NCI-H510A (cell line): ENCODE measurements at places on chromosomes 7 and 10.

DNA sequence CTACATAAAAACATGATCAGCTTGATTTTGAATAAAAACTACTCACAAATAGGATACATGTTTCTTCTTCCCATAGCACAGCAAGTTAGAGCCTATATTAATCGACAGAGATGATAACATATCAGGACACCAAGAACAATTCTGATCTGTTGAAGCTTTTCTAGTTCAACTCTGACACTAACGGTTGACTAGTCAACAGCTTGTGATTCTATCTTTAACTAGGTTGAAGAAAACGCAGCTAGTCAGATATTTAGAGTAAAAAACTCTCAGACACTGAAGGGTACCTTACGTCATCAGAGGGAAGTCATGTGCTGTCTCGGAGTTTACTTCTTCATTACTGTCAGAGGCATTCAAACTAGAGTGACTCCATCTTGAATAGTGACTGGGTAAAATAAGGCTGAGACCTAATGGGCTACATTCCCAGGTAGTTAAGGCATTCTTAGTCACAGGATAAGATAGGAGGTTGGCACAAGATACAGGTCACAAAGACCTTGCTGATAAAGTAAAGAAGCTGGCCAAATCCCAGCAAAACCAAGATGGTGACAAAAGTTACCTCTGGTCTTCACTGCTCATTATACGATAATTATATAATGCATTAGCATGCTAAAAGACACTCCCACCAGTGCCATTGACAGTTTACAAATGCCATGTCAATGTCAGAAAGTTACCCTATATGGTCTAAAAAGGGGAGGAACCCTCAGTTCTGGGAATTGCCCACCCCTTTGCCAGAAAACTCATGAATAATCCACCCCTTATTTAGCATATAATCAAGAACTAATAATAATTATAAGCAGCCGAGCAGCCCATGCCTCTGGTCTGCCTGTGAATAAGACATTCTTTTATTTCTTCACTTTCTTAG, 21.3 kb downstream of the CCDC71L start:
- no peak for DNase-seq

DNA sequence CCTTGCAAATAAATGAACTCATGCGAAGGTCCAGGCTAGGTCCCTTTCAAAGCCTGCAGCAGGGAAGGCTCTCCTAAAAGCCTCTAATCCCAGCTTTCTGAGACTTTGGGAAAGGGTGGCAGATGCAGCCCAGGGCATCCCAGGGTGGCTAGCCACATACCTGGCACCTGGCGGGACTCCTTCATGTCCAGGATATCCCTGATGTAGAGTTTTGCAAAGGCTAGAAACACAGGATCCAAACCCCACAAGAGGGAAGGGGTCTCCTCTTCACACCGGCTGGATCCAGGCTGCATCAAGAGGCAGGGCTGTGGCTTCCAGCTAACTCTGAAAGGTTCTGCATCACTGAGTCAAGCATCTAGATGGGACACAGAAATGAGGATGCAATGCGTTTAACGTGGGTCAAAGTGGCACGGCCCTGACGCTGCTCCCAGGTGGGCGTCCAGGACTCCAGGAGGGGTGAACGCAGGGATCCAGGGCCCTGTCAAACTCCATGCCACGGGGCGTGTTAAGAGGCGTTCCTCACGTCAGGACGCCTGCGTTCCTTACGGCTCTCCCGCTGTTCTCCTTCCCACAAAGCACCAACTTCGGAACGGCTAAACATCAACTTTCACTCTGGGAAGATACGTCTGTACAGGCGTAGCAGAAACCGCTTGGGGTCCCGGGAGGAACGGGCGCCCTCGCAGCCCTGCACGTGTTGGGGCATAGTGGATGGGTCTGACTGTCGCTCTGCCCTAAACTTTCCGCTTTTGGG, 507 bp downstream of the STN1 start:
- peak; percentile 12 for DNase-seq

GRCh38 chr7:150514748-150515222, at the start of gene GIMAP7:
Gene GIMAP7 (plus strand): TSS chr7:150514872. CDS start chr7:150519975, 5,103 bp downstream.
- no peak for DNase-seq

- DNase-seq, result no peak
These were observed 17.0 kb downstream of the CTTNBP2 start for GRCh38 chr7:117856196-117856595.

- no peak for DNase-seq
These were observed 469.3 kb upstream of the KLF6 start for GRCh38 chr10:4254101-4254994.

- no peak for DNase-seq
These were observed 786 bp downstream of the ATP5F1C start for GRCh38 chr10:7788639-7789286.

GRCh38 chr7:81165070-81165469, 246.2 kb upstream of the SEMA3C start:
- DNase-seq, result no peak

DNA sequence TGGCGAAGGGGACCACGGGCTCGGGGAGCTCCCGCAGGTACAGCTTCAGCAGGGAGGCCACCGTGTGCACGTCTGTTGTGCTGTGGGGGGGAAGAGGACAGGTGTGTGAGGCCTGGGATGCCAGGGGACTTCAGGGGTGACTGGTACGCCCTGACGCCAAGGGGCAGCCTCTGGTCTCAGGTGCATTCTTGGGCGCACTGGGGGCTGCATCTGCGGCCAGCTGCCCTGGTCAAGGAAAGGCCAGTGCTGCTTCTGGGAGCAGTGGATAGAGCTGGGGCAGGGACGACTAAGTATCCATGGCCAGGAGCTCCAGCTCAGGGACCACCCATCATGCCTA, 148.5 kb downstream of the MAPK8 start:
- no peak for DNase-seq

DNA sequence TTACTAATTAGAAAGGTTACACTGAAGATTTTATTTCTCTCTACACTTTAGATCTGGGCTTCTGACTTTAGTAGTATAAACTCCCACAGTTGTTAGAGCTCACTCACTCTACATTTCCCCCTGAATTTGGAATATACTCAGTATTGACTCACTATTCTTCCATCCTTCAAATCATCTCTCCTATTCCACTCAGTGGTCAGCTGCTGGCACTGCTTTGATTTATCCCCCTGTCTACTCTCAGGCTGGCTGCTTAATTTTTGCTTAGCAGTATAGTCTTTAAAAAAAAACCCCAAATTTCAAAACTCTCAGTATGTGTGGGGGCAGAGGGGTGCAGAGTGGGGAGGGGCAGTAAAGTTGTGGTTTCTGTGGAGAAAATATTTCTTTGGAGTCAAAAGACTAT, 68.9 kb downstream of the CDK6 start:
- DNase-seq, result no peak

- DNase-seq, result no peak
These were observed 393.8 kb downstream of the DNAJB6 start for GRCh38 chr7:157730614-157731013.

DNA sequence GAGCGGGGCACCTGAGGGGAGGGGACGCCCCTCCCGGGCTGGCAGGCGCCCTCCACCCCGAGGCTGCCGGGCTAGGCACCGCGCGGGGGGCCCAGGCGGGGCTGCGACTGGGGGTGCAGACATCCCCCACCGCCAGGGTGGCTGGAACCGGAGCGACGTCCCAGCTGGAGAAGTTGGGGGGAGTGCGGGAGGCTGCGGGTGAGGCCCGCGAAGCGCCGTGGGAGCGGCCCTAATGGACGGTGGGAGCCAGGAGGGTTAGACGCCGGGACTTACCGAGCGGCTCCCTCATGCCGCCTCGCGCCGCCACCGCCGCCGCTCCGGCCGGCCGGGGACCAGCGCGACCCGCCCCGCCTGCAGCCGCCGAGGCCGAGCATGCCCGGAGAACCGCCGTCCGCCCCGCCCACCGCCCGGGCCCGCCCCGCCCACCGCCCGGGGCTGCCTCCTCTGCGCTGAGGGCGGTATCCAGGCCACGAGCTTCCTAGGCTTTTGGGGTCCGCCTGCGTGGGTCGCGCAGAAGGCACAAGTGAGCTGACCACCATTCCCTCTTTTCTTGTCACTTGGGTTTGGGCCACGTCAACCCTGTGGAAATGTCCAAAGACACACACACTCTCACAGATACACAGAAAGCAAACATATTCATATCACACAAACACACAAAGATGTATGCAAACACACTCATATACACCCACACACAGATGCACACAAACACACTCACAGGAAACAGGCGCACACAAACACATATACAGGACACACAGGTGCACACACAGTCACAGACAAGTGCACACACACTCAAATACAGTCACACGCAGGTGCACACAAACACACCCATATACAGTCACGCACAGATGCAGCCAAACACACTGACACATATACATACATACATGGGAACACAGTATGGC, at the start of gene JCAD:
Gene JCAD (minus strand): TSS at position 378 of the 899 bp plus-strand sequence. CDS start 11,774 bp downstream, outside the sequence.
- DNase-seq, result no peak

GRCh38 chr7:340200-340937, 50.4 kb downstream of the FOXL3 start:
- DNase-seq, result no peak

DNA sequence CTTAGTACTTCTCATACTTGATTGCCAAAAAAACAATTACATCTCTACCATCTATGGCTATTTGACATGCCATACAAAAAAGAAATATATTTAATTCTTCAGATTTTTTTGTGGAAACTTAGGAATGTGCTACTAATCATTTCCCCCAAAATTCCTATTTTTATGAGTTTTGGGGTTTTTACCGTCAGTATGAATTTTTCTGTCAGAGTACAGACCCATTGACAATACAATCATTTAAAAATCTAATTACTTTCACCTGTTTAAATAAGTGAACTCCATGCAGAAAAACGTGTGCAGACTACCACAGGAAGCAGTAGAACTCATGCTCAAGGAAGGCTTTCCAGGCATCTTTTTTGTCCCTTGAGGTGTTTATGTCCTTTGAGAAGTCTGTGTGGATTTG, 48.8 kb upstream of the FOXP2 start:
- no peak for DNase-seq

DNA sequence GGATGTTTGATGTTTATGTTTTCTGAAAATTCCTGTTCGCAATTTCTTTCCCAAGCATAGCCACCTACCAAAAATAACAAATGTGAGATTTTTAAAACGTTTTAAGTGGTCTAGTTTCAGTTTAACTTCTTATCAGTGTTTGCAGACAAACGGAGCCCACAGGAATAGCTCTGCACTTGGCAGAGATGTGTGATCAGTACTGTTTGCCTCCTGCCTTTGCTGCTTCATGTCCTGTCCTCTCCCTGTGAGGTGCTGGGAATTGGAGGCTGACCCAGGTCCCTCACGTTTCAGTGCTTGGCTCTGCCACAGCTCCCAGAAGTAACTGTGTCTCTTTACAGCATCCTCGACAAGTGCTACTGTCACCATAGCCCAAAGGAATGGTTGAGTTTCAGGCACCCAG, 1.2 kb downstream of the UCN3 start:
- no peak for DNase-seq

DNA sequence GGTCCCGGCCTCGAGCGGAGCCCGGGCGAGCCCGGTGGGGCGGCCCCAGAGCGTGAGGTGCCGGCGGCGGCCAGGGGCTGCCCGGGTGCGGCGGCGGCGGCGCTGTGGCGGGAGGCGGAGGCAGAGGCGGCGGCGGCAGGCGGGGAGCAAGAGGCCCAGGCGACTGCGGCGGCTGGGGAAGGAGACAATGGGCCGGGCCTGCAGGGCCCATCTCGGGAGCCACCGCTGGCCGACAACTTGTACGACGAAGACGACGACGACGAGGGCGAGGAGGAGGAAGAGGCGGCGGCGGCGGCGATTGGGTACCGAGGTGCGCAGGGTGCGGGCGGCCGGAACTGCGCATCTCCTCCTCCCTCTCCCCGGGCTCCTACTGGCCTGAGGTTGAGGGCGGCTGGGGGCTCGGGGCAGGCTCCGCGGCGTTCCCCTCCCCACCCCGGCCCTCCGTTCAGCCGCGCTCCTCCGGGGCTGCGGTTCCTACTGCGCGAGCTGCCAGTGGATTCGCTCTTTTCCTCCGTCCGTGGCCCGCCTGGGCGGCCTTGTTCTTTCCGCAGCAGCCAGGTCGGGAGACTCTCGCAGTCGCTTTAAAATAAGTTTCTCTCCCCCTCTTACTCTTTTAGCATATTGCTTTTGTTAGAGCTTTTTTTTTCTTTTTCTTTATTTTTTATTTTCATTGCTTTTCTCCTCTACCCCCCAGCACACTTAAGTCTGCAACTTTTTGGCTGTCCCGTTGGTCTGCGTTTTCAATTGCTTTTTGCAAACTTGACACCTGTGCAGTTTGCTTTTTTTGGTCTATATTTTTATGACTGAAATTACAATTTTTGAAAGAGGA, 600 bp downstream of the SIRT1 start:
- peak; percentile 79 for DNase-seq

GRCh38 chr10:36271627-36272340, 629.7 kb upstream of the FZD8 start:
- no peak for DNase-seq

DNA sequence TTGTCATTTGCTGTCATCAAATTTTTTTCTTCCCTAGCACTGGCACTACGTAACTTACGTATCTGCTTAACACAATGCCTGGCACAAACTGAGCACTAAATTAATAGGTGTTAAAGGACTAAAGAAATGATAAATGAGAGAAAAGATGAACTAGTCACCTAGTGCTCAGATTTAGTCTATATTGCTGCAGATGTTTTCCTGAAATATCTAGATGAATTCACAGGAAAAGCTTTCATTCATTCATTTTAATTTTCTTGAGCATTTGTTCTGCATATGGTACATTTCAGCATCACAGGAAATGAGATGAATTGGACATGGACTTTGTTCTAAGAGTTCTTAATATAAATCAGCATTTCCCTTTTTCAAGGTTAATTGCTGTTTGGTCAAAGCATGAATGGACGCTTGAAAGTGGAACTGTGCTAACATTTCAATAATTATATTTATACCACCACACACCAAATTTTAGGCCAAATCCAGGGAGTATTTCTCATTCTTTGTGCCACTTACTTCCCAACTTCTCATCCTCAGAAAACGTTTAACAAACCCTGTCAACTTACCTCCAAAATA, 163.2 kb upstream of the MDFIC start:
- no peak for DNase-seq

DNA sequence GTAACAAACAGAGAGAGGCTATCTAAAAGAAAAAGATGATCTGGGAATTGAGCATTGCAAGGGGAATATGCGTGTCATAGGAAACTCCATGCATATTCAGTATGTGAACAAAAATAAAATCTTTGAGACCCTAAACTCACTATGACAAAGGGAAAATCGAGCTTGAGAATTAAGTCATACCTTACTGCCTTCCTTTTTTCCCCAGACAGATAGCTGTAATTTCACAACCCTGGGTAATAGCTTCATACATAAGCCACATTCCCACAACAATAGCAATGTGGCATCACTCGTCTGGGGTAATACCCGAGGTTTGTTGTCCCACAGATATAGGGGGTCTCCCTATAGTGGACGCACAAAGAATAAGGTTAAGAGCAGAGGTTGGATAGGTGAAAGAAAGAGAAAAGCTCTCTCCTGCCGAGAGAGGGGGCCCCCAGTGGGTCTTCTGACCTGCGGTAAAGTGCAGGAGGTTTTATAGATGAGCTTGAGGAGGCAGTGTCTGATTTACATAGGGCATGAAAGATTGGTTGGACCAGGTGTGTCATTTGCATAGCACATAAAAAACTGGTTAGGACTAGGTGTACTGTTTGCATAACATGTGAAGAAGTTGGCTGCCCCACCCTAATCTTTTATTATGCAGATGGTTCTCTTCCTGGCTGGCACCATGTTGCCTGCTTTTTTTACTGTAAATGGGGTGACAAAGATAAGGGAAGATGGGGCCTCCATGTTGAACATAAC, 11.6 kb downstream of the CYP3A43 start:
- peak; percentile 55 for DNase-seq
